NCI-H1092 (cell line): ENCODE measurements at places on chromosomes 7 and 10.

GRCh38 chr10:97574374-97575126 lies 2.0 kb downstream of the ANKRD2 start:
- DNase-seq = peak; percentile 24

- no peak for DNase-seq
These were observed 63.4 kb upstream of the STRIP2 start for GRCh38 chr7:129370812-129371211.

GRCh38 chr10:99695761-99696160 lies 36.2 kb downstream of the COX15 start:
- no peak for DNase-seq

GRCh38 chr7:158399762-158400161 lies 187.9 kb downstream of the PTPRN2 start:
- DNase-seq = no peak

- no peak for DNase-seq
These were observed 172.9 kb downstream of the PRKCQ start for GRCh38 chr10:6407034-6407721.

- no peak for DNase-seq
These were observed 164.3 kb downstream of the BUB3 start for GRCh38 chr10:123318516-123318915.

DNA sequence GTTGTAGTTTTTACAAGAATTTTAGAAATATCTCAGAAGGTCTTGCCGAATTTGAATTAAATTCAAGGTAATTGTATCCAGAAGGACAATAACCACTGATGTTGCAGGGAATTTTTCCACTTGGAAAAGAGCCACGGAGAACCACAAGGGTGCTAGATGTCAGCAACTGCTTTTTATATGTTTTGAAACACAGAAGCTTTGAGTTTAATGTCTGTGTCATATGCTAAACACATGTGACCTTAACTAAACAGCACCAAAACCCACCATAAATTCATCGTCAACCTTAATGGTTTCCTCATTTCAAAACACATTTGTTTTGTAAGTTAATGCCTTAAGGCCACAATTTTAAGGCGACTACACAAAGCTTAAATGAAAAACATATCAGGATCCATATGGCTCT lies 106.9 kb downstream of the COL28A1 start:
- DNase-seq = no peak

DNA sequence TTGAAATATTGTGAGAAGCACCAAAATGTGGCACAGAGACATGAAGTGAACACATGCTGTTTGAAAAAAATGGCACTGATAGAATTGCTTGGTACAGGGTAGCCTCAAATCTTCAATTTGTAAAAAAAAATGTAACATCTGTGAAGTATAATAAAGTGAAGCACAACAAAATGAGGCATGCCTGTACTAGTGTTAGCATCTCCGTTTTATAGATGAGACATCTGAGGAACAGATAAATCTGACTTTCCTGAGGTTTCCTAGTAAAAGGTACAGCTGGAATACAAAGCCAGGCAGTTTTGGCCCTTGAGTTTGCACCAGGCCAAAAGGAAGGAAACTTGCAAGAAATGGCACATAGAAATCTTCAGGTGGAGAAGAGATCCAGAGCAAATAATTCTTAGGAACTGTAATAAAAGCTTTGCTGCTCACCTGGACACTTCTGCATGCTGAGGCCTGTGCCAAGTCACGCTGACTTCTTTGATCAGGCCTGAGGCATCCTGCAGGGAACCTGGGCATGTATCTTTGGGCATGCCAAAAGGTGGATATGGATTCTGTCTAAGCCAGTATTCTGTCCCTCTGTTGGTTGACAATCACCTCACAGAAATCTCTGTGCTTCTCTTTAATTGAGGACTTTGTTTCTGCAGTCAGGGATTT lies 251.5 kb upstream of the PLPP4 start:
- DNase-seq = no peak

DNA sequence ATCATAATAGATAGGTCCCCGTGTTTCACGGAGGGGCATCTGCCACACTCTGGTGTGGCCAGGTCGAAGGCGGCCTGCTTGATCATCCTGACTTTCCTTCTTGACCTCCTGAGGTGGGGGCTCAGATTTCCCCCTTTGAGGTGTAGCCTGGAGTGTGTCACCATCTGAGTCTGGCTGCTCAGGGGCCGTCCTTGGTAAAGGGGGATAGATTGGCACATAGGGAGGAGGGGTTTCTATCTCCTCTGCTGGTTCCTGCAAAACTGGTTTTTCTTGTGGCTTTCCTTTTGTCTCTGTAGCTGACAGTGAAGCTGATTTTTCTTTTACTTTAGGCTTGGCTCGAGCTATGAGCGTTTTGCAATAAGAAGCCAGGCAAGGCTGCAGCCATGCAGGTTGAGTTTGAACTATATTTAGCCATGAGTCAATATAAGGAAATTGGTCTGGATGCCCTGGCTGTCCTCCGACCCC lies 7.1 kb upstream of the ZNF117 start:
- DNase-seq = no peak

DNA sequence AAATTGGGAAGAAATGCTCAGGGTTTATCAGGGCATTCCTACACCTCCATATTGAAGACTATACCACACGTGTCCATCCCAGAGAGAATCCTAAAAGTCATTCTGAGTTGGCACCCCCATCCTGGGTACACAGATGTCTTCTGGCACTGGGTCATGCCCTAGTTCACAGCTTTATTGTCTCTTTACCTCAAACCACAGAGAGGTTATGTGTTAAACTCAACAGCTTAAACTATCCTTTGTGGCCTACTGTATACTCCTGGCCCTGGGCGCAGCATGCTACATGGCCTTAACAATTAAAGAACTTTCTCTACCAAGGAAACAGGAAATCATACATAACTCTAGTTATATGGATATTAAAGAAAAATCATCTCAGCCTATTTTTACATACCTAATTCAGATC lies 115.6 kb upstream of the SEM1 start:
- DNase-seq = no peak

- no peak for DNase-seq
These were observed 51.1 kb upstream of the EBF3 start for GRCh38 chr10:130015075-130015695.

DNA sequence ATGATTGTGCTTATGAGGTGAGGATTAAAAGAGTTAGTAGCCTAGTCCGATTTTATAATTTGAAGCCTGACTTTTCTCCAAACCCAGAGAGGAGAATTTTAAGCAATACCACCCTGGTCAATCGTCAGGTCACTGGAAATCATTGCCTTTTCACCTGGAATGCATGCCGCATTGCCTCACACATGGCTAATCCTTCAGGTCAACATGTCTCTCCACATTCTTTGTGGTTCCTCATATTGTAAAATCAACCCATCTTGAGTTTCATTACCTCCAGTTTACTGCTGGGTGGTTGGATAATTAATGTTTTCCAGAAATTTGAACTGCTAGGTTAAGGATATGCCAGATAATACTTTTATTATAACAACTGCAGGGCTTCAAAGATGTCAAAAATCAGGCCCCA lies 55.6 kb upstream of the SEMA3E start:
- no peak for DNase-seq

DNA sequence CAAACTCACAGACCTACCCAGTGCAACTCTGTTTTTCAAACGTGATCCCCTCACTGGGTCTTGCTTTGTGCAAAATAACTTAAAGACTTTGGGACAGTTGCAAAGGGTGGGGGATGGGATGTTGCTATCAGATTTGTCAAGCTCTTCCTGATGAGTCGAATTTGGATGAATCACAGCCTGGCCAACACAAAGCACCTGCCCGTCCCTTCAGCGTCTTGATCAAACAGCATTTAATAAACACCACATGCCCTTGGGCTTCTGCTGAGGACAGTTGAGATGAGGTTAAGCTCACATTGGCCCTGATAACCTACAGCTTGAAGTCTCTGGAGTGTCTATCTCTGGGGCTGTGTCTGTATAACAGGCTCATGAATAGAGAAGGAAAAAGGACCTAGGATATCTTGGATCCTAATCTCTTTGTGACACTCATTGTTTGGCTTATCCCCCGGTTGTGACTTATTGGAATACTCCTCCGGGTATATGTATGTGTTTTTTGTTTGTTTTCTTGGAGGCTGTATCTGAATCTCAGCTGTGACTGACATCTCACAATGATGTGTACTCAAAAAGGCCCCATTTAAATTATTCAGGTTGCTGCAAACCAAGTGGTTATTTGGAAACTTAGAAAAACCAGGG lies 132.6 kb upstream of the NAMPT start:
- DNase-seq = no peak

DNA sequence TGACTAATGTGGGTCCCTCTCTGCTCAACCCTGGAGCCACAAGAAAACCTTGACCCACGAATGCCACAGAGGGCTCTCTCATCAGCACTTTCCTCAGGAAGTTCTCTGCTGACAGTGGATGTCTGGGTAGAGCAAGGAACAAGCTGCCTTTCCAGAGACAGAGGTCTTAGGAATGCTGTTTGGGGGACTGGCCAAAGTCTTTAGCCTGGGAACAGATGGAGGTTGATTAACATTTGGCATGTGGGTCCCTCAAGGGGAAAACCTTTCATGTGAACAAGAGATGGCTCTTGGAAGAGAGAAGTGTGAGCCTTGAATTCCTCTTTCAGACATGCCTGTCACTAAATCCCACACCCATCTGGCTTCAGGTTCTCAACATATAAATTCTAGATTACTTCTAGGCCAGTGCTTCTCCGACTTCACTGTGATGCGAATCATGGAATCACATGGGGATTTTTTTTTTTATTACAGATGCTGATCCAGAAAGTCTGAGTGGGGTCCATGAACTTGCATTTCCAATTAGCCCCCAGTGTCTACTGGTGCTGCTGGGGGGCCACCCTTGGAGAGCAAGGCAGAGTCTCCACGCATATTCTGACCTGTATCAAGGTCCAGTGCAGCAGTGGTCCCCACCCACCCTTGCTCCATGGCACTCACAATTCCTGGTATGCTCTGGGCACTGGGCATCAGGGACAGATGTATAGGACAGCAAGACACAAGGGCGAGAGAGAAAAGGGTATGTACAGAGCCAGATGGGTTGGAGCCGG lies 360.4 kb downstream of the CXCL12 start:
- no peak for DNase-seq

GRCh38 chr10:24708081-24708480 lies 15.6 kb downstream of the ARHGAP21 start:
- DNase-seq = no peak

DNA sequence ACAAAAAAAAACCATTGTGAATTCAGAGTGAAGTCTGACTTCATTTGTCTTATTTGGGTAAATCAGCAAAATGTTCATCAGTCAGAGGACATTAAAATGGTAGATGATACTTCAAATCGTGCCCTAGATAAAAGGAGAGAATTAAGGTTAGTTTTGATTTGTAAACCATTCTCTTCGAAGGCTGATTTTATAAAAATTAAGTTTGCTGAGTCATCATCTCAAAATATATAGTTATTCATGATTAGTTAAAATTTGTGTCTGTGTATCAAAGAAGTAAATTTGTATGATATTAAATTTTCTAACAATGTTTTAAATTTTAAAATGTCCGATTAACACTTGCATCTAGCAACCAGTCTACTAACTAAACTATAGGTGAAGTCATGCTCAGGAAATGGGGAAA lies 35.3 kb downstream of the MET start:
- DNase-seq = no peak

DNA sequence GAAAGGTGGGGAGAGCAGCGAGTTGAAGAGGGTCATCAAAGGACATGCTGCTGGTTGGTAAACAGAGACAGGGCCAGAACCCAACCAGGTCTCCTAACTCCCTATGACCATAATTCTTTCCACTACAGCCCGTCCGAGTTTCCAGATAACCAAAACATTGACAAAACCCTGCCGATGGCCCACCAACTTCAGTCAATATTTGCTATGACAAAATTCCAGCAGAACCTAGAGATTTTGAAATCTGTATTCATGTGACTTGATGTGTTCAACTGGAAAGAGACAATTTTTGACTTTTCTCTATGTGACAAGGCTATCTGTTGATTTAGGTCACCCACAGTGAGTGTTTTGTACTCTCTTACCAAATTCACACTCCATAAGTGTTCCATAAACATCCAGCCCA lies 86.7 kb downstream of the NHLRC2 start:
- no peak for DNase-seq

DNA sequence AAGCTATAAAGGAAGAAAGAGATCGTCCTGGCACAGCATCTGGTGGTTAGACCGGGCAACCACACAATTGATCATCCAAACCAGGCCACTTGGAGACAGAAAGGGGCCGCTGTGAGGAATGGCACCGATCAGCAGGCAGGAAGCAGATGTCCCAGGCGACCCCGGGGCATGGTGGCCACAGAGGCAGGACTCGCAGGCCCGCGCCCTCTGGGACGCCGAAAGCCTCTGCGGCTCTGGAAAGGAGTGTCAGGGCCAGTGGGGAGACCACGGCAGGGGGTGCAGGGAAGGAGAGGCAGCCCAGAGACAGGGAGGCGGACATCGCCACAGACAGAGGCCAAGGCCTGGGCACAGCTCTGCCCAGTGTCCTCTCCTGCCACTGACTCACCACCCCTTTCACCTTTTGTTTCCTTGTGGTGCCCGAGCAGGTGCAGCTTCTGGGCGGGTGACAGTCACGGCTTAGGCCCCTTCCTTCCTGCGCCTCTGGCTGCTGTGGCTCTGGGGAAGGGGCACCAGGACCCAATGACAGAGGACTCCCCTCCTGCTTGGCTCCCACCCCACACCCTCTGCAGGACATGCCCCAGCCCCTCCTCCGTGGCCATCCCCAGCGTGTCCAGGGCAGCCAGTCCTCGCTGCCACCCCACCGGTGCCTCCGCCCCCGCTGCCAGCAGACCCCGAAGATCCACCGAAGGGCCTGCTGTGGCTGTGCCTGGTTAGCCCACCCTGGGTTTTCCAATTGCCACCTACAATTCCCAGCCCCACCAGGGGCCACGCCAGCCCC lies 10.9 kb downstream of the STK32C start:
- no peak for DNase-seq

GRCh38 chr10:124717911-124718741 lies 26.1 kb downstream of the FAM53B start:
- DNase-seq = no peak

- no peak for DNase-seq
These were observed 40.0 kb upstream of the DGKI start for GRCh38 chr7:137886746-137887145.

GRCh38 chr7:139043823-139044812 lies 8.3 kb upstream of the ZC3HAV1L start:
- DNase-seq = no peak

GRCh38 chr7:23955600-23956149 lies 245.7 kb downstream of the STK31 start:
- no peak for DNase-seq

- DNase-seq = no peak
These were observed 97.7 kb downstream of the WDFY4 start for GRCh38 chr10:48782386-48782785.

DNA sequence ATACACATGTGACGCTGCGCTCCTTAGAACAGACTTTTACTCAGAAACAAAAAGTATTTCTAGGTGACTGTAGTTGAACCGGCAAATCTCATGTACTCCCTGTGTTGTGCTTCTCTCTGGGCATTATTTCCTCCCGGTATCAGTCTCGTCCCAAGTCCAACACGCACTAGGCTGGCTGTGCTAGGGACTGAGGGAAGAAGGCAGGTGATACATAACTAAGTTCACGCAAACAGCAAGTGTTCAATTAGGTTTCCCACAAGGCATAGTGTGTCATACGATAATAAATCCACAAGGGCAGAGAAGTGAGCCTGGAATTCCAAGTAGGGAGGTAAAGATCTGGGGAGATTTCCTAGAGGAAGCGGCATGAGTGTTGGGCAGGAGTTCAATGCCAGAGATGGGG lies 20.4 kb downstream of the FAM53B start:
- no peak for DNase-seq
